ENCODE measurements at places on chromosomes 16 and 17.

GRCh38 chr17:58313815-58314705, 14.5 kb downstream of the TSPOAP1 start:
- DNase-seq: peak; percentile 72

GRCh38 chr16:23863511-23864422, 28.0 kb downstream of the PRKCB start:
- DNase-seq: no peak

GRCh38 chr17:69246726-69247375, 18.2 kb upstream of the ABCA10 start:
- peak; percentile 8 for DNase-seq

DNA sequence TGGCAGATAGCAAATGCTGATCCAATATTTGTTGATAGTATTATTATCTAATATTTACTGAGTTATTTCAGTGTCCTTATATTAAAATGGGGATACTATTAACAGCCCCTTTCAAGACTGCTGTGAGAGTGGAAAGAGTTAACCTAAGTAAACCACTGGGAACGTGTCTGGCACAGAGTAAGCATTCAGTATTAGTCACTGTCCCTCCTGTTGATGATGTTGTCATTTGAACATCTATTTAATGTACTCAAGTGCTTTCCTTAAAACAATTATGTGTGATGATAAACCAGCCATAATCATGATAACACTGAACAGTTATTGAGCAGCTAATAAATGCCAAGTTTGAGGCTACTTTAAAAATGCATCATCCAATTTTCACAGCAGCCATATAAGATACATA, 135.7 kb upstream of the XYLT1 start:
- no peak for DNase-seq

GRCh38 chr17:64126918-64127317, 3.0 kb downstream of the ERN1 start:
- no peak for DNase-seq

DNA sequence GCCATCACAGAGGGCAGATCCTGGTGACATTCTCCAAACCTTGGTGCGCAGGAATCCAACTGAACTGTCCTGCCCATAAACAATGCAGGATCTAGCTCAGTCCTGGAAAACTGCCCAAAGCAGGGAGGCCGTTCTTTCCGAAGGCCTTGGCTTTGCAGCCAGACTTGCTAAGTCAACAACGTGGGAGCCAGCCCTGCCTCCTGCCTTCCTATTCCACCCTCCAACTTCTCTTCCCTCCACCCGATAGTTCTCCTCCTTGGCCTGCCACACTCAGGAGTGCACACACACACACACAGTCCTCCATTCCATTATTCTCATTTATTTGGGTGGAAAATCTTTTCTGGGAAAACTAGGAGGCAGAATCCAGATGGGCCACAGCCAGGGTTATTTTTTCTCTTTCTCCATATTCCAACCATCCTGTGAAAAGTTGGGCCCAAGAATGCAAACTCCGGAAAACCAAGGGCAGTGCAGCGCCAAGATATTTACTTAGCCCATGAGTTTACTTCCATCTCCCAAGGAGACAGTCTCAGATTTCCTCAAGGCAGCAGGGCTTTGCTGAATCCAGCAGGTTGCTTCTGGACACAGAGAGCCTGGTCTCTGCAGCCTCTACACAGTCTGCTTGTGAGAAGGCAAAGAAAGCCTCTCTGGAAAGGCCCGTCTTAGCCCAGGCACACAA, 15.8 kb downstream of the COPRS start:
- DNase-seq: no peak

GRCh38 chr16:679814-680624, at the start of gene STUB1:
Gene STUB1, plus strand, starts transcription at chr16:680410. Its CDS starts 116 bp downstream, at chr16:680526.
- peak; percentile 91 for DNase-seq

DNA sequence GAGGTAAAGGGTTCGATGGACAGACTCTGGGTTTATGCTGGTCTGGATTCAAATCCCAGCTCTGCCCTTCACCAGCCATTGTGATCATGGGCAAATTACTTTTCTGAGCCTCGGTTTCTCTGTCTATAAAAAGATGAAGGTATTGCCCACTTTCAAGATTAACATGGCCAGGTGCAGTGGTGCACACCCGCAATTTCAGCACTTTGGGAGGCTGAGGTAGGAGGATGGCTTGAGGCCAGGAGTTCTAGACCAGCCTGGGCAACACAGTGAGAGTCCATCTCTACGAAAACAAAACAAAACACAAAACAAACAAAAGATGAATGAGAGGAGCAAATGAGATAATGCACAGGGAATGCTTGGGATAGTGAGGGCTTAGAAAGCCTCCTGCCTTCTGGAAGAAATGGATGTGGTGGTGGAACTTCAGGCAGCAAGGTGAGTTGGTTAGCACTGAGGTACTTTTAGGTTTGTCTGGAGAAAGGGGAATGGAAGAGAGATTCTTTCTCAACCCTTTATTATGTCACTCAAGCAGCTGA, 8.5 kb downstream of the ADGRG3 start:
- DNase-seq: no peak

- no peak for DNase-seq
Measured at GRCh38 chr17:81734405-81735263, 22.6 kb downstream of the SLC25A10 start.

DNA sequence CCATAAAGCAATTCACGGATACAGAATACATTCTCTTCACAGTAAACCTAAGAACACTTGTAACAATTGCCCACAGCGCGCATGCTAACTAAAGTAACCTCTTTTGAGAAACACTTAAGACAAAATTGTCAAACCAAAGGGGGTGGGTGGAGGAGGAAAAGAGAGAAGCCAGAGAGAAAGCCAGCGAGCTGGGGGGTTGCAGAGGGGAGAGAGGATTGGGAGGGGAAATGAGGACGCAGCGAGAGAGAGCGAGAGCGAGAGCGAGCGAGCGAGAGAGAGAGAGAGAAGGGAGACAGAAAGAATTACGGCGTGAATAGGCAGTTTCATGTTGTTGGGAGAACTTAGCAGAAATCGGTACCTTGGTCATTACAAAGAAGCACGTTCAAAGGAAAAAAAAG, 1.6 kb upstream of the HOXB7 start:
- DNase-seq: peak; percentile 87

- DNase-seq: no peak
Measured at GRCh38 chr17:1398931-1399678, 917 bp downstream of the YWHAE start.

- no peak for DNase-seq
Measured at GRCh38 chr17:54906683-54907082, 6.0 kb downstream of the TOM1L1 start.

- DNase-seq: no peak
Measured at GRCh38 chr16:29154676-29155121, 169.8 kb downstream of the LAT start.

DNA sequence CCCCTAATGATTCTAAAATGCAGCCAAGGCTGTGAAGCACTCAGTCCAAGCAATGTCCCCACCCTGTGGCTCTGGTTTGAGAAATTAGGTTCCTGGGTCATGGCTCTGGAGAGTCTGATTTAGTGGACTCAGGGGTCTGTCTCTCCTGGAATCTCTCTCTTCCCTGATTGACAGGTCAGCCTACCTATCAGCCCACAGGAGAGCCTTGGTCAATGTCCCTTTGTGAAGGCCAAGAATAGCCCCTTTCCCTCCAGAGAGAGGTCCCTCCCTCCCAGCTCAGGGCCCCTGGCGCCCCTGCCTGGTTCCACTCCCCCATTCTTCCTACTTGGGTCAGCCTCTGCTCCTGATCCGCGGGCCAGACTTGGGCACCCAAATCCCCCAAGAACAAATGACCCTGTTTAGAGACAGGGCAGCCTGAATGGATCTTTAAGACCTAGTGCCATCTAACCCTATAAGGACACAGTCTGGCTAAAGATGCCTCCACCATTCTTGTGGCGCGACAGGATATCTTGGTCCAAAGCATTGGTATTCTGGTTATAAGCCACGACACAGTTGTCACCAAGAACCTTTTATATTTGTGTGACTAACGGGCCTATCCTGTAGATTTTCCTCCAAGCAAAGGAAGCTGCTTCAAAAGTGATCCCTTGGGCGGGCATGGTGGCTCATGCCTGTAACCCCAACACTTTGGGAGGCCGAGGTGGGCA, 38.3 kb upstream of the PRSS54 start:
- DNase-seq: no peak

DNA sequence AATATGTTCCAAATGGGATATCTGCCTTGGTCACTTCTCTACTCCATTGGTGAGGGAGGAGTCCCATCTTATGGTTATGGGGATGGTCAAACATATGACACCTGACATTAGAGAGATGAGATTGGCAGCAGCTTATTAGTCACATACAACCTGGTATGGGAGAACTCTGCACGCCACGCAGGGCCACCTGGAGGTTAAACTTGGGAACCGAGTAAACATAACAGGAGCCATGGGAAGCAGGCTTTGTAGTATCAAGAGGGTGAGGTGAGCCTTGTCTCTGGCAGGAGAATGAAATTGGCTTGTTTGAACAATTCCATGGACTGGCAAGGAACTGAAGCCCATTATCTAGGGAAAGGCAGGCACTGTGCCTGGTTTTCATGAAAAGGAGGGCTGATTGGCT, 238.7 kb upstream of the ELAC2 start:
- DNase-seq: no peak

DNA sequence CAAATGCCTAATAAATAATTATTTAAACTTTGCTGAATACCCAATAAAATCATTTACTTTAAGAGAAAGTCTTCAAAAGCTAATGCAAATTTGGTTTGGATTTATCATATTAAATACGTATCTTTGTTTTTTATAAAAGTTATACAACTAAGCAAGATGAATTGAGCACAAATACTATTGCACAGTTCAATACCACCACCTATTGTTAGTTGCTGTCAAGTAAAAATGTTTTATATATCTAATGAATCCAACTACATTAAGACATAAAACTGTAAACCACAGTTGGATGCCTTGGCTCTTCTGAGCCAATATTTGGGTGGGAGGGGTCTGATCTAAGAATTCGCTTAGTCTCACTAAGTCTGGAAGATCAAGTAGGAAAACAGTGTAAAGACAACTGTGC, 7.7 kb downstream of the FBXL20 start:
- DNase-seq: no peak

DNA sequence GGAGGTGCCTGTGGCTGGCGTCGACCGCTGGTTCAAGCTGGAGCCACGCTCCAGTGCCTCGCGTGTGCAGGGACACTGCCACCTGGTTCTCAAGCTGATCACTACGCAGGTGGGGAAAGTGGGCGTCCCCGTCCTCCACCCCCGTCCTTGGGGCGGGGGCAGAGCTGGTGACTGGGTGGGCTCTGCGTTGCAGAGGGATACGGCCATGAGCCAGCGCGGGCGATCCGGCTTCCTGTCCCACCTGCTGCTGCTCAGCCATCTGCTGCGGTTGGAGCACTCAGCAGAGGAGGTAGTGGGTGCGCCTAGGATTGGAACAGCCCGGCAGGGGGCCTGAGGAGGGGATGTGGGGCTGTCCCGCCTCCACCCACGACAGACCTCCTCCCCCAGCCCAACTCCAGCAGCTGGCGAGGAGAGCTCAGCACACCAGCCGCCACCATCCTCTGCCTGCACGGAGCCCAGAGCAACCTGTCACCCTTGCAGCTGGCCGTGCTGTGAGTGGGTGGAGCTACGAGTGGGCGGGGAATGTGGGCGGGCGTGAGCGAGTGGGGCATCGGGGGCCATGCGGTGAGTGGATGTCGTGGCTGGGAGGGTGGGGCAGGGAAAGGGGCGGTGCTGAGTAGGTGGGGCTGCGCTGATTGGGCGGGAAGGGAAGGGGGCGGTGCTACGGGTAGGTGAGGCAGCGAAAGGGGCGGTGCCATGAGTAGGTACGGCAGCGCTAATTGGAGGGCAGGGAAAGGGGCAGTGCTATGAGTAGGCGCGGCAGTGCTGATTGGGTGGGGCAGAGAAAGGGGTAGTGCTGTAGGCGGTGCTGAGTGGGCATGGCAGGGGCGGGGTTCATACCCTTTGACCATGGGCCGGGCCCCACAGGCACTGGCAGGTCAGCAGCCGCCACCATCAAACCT, 8.9 kb downstream of the TSR3 start:
- peak; percentile 98 for DNase-seq

DNA sequence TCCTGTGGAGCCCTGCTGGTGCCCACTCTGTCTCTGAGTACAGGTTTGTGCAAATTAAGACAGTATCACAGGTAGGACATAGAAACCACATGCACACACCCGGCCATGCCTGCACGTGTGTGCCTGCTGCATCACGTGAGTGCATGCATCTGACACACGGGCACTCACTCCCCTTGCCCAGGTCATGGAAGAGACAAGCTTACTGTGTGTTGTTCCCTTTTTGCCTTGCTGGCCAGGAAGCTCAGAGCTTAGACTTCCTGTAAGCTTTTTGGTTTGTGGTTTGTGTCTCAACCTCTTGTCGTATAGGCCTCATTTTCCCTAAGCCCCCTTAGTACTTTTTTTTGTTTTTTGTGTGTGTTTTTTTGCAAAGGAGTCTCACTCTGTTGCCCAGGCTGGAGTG, 25.0 kb downstream of the ZNF469 start:
- no peak for DNase-seq

- DNase-seq: peak; percentile 23
Measured at GRCh38 chr17:48814504-48814903, 2.5 kb downstream of the TTLL6 start.

GRCh38 chr17:45334701-45335677, 18.2 kb upstream of the MAP3K14 start:
- peak; percentile 15 for DNase-seq

- no peak for DNase-seq
Measured at GRCh38 chr16:70805787-70806186, 4.8 kb upstream of the VAC14 start.

GRCh38 chr16:27785307-27785678, 235.3 kb downstream of the KATNIP start:
- no peak for DNase-seq

DNA sequence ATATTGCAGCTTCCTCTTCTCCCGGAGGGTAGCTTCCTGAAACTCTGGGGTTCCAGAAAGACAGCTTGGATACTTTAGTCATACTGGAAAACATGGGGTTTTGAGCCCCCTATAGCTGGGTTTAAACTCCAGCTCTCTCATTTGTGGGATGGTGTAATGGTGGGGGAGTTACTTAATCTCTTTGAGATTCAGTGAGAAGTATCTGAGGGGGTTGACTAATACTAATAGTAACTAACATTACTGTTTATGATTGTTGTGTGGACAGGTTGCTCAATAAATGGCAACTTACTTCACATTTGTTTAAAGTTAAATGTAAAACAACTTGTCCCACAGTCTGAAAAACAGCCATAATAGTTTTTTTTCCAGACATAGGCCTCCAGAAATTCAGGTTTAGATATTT, 5.1 kb upstream of the SUZ12 start:
- no peak for DNase-seq

GRCh38 chr16:88967830-88968588, 9.0 kb downstream of the CBFA2T3 start:
- no peak for DNase-seq

- no peak for DNase-seq
Measured at GRCh38 chr17:39699818-39700147, at the start of gene ERBB2. Gene ERBB2, plus strand, starts transcription at chr17:39700064. Its CDS starts 175 bp downstream, at chr17:39700239.
